Inflammatory macrophage treated with lipopolysaccharide for 1 hour (primary cell): ENCODE measurements at places on chromosomes 6 and 20.

- DNase-seq, result no peak
Measured at GRCh38 chr6:101400326-101401135, 7.0 kb downstream of the GRIK2 start.

DNA sequence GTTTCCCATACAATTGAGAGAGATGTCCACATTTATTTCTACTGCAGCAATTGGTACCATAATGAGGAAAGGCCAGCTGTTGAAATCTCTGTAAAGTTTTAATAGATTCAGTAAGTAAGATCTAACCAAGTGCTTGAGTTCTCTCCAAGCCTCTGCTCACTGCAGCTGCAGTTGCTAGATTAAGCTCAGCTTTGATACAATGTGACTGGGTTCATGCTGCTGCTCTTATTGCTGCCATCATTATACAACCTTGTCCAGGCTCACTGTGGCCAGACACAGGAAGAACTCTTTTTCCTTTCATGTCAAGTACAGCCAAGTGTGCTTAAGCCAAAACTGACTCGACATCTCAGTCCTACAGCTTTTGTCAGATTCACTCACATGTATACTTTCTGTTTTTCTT is 423.5 kb downstream of the GJA1 start:
- no peak for DNase-seq

GRCh38 chr6:31559958-31560696 is 12.0 kb upstream of the LTA start:
- peak; percentile 89 for DNase-seq

GRCh38 chr6:77124604-77125003 is 338.7 kb downstream of the HTR1B start:
- no peak for DNase-seq

DNA sequence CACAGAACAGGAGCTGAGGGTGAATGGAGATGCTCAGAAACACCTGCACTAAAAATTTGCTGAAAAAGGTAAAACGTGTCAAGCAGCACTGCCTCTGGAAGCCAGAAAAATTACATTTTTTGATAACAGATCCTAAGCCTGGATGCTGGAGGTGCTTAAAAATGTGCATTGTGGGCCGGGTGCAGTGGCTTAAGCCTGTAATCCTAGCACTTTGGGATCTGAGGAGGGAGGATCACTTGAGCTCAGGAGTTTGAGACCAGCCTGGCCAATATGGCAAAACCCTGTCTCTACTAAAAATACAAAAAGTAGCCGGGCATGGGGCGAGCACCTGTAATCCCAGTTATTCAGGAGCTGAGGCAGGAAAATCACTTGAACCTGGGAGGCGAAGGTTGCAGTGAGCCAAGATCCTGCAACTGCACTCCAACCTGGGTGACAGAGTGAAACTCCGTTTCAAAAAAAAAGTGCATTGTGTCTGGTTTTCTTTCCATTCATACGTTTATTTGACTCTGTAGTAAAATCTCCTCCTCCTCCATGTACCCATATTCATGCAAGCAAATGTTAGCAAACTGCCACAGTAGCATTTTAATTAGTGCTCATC is 587 bp upstream of the BTN3A1 start:
- no peak for DNase-seq

DNA sequence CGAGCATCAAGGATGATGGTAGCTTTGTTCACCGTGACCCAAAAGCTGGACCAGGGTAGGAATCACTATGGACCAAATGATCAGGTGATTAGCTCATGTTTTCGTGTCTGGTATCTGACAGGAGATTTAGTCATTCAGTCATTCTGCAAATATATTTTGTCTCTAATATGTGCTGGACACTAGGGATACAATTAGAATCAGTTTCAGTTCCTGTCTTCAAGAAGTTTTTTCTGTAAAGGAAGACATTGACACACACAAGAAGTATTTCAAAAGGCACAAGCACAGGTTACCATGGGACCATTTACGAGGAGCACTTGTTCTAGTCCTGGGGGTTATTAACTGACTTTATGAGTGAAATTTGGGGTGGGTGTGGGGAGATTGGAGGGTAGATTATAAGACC is 244.9 kb downstream of the HIVEP2 start:
- peak; percentile 76 for DNase-seq

DNA sequence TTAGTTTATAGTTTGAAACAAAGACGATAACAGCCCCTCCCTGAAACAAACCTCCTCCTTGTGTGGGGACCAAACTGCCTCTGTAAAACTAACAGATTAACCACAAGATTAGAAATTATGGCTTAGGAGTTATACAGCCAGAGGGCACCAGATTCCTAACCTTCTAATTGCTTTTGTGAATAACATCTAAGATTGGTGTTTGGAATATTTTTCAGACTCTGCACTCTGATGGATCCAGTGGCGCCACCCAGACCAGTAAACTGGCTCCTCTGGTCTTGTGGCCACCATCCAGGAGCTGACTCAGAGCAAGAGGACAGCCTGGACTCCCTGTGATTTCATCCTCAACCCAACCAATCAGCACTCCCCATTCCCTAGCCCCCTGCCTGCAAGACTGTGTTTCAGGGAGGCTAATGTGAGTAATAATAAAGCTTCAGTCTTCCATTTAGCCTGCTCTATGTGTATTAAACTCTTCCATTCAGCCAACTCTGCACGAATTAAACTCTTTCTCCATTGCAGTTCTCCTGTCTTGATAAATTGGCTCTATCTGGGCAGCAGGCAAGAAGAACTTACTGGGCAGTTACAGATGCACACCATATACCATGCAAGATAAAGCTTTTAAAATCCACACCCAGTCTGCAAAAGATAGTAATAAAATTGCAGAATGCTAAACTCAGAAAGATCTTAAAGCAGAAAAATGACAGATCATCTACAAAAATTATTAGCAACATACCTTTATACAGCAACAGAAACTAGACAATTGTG is 58.5 kb upstream of the SLC22A16 start:
- DNase-seq, result no peak

GRCh38 chr20:48729538-48729937 is 98.3 kb downstream of the PREX1 start:
- no peak for DNase-seq

- DNase-seq, result no peak
Measured at GRCh38 chr6:894274-894673, 201.3 kb upstream of the EXOC2 start.

GRCh38 chr6:23418095-23418494 is 707.9 kb upstream of the NRSN1 start:
- no peak for DNase-seq

DNA sequence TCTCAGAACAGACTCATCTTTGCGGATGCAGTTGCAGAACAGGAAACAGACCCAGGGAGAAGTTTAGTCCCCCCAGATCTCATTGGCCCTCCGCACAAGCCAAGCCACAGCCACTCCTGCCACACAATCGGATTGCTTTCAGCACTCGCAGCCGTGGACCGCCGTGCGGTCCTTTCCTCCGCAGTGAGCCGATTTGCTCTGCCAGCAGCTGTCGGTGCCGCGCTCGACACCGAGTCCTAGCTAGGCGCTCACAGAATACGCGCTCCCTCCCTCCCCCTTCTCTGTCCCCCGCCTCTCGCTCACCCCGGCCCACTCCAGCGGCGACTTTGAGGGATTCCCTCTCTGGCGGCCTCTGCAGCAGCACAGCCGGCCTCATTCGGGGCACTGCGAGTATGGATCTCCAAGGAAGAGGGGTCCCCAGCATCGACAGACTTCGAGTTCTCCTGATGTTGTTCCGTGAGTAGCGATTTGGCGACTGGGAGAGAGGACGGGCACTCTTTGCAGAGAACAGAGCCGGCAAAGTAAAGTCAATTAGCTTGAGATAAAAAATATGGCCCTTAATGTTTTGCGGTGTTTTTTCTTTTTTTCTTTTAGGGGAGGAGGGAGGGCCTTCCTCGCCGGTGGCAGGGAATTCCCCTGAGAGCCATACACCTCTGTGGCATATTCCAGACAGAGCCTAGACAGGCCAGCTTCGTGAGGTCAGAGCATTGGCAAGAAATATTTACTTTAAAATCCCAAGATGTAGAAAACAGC is at the start of gene LAMP5:
Gene LAMP5 (plus strand): TSS at position 130 of the 753 bp plus-strand sequence. CDS start 263 bp downstream, at position 393.
- DNase-seq, result no peak

DNA sequence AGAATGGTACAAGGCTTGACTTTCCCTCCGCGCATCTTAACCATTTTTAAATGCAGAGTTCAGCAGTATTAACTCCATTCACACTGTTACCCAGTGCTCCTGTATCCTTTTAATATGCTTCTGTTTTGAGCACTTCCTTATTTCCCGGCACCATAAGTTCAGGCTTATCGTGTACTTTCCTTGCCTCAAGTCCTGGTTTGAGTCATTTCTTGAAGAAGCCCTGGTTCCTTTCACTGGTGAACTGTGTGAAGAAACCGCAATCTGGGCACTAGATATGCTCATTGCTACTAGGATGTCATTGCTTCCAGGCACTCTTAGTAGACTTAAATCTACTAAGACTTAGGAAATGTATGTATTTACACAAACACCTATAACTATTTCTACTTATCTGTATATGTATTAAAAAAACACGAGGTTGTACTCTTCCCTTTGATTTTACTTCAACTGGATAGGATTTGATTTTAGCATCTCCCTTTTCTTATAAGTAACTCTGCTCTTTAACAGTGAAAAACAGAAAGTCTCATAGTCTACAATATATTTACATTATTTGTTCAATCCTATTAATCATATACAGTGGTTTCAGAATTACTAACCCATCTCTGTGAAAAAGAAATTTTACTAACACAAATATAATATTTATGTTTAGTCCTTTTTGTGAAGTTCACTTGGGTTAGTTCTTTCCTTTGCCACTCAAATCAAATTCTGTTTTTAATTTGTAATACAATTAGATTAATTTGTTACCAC is 135.5 kb downstream of the CDKAL1 start:
- peak; percentile 55 for DNase-seq

DNA sequence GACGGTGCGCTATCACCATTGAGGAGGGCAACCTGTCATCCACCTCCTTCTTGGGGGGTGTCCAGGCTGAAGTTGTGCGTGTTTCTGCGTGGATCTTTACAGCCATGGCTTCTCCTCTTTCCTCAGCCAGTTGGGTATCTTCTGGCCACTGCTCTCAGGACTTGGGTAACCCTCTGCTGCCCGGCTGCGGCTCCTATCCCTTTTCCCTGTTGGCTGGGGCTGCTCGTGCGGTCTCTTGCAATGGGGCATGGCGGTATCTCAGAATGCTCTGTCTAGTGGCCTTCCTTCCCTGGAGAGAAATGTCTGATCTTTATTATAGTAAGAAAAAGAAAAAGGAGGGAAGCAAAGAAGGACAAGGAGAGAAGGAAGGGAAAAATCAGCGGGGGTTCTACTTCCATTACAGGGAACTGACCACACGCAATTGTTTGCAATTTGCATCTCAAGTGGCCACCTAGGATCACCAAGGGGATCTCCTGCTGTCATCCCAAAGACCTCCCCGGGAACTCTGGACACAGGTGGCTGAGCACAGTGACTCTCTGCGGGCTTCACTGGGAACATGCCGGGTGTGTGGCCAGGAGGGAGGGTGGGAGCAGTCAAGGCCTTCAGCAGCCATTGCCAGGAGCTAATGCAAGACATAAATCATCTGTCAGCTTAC is 60.8 kb downstream of the NPEPL1 start:
- no peak for DNase-seq

DNA sequence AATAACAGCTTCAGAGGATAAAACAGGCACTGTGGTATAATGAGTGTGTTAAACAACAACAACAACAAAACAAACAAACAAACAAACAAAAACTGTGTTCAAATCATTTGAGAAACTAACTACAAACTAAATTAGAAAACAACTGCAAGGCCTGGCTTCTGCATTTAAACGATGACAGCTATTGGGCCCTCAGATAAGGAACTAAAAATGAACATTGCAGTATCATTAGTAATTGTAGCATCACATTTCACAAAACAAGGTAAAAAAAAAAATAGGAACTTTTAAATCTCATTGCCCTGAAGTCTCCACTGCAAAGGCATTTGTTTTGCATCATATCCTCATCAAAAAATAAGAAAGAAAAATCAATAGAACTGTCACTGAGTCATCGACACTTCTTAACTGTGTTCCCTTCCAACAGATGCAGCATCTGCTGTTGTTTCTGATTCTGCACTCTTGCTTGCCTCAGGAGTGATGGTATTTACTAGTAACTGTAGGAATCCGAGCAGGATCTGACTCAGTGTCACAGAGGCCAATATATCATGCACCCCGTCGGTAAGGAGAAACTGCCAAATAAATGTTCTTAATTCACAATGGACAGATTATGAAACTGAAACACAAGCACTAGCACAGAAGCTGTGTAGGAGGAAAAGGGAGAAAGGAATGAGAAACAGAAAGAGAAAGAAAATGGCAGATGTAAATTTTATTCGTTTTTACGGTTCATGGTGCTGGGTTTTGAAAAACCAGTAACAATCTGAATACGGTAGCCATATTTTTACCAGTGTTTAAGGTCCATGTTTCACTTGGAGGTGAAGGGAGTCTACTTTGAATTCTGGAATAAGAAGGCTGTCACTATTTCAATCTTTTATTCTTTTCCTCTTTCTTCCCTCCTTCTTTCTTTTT is 365.7 kb upstream of the EPHA7 start:
- no peak for DNase-seq

DNA sequence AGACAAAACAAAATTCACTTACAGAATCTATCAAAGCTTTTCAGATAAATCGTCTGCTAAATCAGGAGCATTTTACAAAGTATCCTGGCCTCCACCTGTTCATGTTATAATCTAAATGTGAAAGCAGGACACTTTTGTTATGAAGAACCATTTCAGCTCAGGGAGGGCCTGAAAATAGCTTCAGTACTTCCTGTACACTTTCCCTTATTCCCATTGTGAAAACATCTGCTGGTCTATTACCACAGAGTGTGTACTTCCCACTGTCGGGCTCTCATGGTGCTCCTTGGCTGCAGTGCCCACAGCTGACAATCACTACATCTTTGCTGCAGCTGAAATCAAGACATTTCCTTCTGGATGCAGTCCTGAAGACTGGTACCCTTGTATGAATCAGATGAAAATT is 128.1 kb downstream of the OPRM1 start:
- peak; percentile 52 for DNase-seq

- DNase-seq, result no peak
Measured at GRCh38 chr6:149921361-149921760, 1.6 kb downstream of the RAET1G start.
